ENCODE measurements at places on chromosomes 5 and 9.

GRCh38 chr9:75993434-75993833 lies 103.0 kb downstream of the PCSK5 start:
- no peak for DNase-seq

GRCh38 chr5:167708449-167708848 lies 583.0 kb upstream of the WWC1 start:
- no peak for DNase-seq

DNA sequence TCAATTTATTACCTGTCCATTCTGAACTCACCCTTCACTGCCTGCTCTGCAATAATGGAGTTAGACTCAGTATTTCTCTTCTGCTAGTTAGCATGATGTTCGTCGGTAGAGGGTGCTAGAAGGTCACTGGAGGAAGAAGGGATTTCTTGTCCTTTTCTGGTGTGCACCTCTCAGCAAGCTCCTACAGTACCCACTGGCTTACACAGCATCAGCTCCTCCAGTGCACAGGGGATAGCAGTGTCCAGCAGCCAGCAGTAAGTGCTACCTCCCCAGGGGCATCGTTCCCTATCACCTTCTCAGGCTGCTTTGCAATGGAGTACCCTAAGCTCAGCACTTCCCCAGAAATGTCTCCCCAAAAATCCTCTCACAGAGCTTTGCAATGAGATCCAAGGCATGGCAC lies 45.9 kb upstream of the APC start:
- DNase-seq: no peak

GRCh38 chr9:99593610-99594009 lies 228.1 kb upstream of the NR4A3 start:
- DNase-seq: no peak

DNA sequence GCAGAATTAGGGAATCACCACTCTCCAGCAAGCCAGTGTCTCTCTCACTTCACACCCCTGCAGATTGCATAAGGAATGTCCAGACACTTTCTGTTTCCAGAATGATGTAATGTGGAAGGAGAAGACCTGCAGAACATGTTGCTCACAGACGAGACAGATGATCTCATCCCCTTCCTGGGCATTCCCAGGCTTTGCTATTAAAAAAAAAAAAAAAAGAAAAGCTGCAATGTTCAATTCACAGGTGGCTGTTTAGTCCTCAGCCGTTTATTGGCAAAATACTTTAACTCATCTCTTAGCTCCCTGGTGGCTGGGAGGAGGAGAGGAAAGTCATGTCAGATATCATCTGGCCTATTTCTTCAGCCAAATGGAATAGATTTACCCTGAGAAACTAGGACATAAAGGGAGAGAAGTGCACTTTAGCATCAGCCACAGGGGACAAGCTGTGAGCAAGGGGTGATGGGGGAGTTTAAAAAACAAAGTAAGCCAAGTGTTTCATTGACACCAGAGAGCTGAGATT lies 95.9 kb upstream of the TNC start:
- DNase-seq: no peak

- no peak for DNase-seq
Measured at GRCh38 chr5:89556215-89556913, 673.4 kb upstream of the MEF2C start.

GRCh38 chr5:103060424-103060954 lies 59.4 kb downstream of the GIN1 start:
- no peak for DNase-seq

- no peak for DNase-seq
Measured at GRCh38 chr5:68240202-68240601, 24.6 kb downstream of the PIK3R1 start.

DNA sequence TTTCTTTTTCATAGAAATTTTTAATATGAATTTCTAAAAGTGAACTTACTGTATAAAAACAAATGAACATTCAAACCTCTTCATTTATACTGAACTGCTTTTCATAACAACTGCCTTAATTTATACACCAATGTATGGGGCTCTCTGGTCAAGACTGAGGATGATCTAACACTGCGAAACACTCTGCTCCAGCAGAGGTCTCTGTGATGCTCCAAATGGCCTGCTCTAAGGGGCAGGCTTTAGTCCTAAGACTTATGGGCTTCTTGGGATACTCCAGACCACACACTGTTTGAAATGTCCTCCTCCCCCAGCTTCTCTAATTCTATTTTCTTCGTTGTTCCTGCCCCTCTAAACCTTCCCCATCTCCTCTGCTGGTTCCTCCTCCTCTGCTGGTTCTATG lies 58.5 kb downstream of the LIFR start:
- no peak for DNase-seq

DNA sequence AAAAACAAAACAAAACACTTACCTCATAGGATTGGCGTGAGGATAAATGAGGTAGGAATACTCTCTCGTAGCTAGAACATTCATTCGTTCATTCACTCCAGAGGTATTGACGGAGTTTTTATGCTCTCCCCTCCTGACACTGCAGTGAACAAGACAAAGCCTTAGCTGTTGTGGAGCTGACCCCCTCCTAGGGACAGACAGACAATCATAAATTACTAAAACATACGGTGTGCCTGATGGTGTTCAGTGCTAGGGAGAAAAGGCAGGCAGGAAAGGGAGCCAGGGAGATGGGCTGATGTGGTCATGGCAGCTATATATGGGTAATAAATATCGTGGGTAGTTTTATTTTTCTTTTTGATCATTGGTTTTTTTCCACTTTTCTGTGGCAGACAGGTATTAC lies 5.7 kb upstream of the BRD3 start:
- DNase-seq: no peak

- peak; percentile 66 for DNase-seq
Measured at GRCh38 chr5:160118349-160119141, 705 bp downstream of the PWWP2A start.

GRCh38 chr5:172412724-172413286 lies 41.5 kb downstream of the SH3PXD2B start:
- DNase-seq: peak; percentile 81

- no peak for DNase-seq
Measured at GRCh38 chr5:74281166-74281565, 359.4 kb downstream of the ENC1 start.

- no peak for DNase-seq
Measured at GRCh38 chr5:64742821-64743220, 25.7 kb downstream of the SREK1IP1 start.

DNA sequence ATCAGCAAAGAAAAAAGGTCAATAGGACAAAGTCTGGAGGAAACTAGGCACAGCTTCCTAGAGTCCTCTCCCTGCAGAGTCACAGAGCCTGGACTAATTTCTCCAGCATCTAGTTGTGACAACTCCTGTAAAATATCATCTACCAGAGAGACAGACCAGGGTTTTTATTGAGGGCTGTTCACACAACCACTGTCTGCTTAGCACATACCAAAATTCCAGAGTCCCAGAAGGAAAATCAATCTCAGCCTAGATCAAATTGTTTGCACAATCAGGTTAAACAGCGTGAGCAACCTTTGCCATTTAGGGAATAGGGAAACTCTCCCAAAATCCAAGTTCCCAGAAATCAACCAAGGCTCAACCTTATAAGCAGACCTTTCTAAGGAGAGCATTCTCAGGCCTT lies 190.3 kb downstream of the SYK start:
- DNase-seq: no peak

DNA sequence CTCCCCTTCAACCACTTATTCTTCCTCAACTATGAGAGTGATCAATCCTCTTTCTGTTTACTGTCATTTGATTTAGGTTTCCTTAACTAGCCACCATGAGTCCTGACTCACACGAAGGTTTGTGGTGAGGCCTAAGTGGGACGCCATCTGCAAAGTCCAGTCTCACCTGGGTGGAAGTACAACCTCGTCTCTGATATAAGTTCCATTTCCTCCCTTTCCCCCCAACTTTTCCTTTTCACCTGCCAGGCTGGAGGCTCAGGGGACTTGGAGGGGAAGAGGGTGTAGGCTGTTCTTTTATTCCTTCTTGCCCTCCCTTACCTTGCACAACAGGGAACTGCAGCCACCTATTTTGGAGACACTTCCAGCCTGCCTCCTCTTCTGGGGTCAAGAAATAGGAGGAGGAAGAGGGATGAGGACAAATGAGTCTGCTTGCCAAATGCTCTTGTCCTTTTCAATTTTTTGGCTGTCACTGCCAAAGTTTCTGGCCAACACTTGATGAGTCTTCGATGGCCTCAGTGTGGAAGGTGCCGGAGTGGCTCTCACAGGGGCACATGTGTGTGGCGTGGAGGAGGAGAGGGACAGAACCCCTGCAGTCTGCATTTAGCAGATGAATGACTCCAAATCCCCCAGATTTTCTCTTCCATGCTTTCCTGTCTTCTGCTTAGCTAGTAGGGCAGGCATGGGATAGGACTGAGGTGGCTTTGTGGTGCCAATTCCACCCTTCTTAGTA lies 249.6 kb downstream of the NSG2 start:
- DNase-seq: no peak

DNA sequence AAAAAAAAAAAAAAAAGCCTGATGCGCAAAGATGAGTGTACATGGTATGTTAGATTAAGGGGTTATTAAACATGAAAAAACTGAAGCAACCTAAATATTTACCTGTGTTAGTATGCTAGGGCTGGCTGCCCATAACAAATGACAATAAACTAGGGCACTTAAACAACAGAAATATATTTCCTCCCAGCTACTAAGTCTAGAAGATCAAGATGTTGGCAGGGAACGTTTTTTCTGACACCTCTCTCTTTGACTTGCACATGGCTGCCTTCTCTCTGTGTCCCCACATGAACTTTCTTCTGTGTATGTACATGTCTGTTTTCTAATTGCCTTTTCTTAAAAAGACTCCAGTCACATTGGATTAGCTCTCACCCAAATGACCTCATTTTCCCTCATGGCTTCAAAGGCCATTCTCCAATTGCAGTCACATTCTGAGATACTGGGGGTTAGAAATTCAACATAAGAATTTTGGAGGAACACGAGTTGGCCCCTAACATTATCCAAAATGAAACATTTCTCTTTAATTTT lies 694.5 kb downstream of the CDH9 start:
- no peak for DNase-seq

- peak; percentile 38 for DNase-seq
Measured at GRCh38 chr9:16870596-16871335, at the start of gene BNC2. Gene BNC2 (minus strand): TSS chr9:16870670. CDS start chr9:16870648, 22 bp downstream.

GRCh38 chr9:123129423-123129822 lies 96.0 kb downstream of the GPR21 start:
- DNase-seq: no peak

DNA sequence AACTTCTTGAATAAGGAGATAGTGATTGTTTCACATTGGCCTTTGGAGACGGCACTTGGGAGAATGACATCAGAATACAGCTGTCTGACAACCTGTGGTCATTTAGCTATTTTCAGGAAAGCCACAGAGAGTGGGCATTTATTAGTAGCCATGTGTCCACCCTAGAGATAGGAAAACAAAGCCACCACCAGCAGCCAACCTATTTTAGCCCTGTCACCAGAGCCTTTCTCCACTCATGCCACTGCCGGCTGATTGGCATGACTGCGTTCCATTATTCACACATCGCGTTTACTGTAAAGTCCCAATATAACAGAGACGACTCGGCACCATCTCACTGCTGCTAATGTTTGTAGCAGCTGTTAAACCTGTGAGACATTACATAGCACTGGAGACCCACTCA lies 330.1 kb downstream of the NDUFS4 start:
- no peak for DNase-seq

DNA sequence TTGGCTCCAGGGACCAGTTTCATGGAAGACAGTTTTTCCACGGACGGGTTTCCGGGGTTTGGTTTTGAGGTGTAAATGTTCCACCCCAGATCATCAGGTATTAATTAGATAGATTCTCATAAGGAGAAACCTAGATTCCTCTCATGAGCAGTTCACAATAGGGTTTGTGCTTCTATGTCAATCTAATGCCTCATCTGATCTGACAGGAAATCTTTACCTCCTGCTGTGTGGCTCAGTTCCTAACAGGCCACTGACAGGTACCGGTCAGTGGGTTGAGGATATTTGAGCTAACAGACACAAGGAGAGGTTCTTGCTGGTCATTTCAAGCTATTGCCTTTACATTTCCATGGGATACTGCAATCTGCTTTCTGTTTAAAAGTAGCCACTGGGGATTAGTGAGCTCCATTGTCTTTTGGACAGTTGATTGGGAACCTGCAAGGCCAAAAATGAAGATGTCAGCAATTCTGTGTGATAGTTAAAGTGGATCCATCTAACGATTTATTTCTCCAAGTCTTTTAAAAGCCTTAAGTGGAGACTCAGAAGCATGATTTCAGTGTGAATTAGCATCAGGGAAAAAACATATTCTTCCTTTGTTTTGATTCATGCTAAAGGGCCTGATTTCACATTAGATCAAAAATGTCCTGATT lies 38.6 kb downstream of the MRPS30 start:
- no peak for DNase-seq

DNA sequence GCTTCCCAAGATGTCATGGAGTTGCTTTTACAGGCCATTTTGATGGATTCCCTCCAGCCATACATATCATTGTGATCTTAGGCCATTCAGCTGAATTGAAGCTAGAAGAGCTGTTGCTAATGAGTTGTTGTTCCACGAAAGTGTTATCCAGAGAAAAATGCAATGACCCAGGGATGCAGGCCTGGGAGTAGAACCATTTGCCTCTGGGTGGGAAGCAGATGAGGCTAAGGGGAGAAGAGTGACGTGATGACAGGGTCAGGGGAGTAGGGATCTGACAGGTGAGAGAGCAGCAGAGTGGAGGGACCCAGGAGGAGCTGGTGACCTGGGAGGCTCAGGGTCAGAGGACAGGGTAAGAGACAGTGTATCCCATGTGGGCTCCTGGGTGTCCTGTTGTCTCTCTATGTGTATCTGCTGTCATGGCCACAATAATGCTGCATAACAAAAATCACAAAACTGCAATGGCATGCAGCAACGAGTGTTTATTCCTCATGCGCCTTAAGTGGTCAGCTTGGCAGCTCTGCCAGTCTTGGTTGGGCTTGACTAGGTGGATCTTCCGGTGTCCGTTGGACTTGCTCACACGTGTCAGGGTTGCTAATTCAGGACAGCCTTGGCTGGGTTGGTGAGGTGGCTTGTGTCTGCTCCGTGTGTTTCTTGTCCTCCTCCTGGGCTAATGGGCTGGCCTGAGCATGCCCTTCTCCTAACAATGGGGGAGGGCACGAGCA lies 90.6 kb downstream of the LIFR start:
- DNase-seq: no peak

- DNase-seq: no peak
Measured at GRCh38 chr9:2787065-2787464, 56.8 kb downstream of the PUM3 start.

GRCh38 chr5:159156426-159157238 lies 52.7 kb downstream of the RNF145 start:
- no peak for DNase-seq

DNA sequence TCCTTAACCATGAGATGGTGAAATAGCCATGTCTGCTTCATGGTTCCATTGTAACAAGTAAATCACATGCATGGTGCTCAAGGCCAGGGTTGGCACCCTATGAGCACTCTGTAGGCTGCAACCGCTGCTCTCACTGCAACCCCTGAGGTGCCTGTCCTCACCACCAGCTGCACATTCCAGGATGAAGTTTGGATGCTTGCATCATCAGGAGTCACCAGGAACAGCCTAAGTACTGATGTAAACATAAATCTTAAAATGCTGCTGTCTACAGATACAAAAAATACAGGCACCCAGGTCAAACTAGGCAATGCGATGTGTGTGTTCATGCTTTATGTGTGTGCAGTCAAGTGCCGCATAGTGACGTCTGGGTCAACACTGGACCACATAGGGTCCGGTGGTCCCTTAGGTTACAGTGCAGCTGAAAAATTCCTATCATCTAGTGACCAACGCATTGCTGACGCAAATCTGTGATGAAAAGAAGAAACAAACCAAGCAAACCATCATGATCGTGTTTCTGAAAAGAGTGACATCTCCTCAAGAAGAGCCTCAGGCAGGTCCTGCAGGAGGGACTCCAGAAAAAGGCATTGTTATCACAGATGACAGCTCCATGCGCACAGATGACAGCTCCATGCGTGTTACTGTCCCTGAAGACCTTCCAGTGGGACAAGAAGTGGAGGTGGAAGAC lies 234.8 kb downstream of the AUH start:
- no peak for DNase-seq

- DNase-seq: no peak
Measured at GRCh38 chr9:2029666-2030170, 14.6 kb downstream of the SMARCA2 start.
